Stimulated activated CD4-positive, alpha-beta T cell treated with anti-CD3 and anti-CD28 coated beads, Interleukin-1b, Interleukin-23, amount 100 ng/mL, for 1 hour (primary cell): ENCODE measurements at places on chromosomes 2 and 18.
A peak's percentile ranks its signal among the peaks of the same experiment; 100 is the strongest.

GRCh38 chr18:26470011-26470637, 78.2 kb downstream of the KCTD1 start:
- DNase-seq = no peak

- no peak for DNase-seq
Observed at GRCh38 chr18:57901825-57902589, 98.9 kb upstream of the ATP8B1 start.

DNA sequence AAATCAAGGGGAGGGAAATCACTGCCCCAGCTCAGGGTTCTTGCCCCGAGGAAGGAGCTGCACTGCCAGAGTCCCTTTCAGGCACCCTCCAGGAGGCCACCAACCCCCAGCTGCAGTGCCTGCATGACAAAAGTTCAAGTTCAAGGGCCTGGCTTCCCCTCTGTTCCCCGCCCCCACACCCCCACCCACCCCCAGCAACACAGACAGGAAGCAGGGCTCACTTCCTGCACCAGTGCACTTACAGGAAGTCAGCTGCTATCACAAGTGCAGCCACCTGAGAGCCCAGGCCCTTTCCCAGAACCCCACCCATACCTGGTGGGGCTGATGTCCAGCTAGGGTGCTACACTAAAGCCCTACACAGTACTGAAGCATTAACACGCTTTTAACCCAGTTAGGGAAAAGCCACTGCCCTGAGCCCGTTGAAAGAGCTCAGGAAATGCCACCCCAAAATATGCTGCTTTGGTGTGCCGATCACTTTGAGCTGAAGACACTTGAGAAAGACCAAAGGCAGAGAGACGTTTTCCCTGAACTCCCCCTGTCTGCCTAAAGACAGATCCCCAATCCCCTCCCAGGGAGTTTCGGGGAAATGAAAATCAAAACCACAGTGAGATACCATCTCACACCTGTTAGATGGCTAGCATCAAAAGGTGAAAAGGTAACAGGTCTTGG, 109.9 kb upstream of the CAB39 start:
- peak; percentile 19 for DNase-seq

DNA sequence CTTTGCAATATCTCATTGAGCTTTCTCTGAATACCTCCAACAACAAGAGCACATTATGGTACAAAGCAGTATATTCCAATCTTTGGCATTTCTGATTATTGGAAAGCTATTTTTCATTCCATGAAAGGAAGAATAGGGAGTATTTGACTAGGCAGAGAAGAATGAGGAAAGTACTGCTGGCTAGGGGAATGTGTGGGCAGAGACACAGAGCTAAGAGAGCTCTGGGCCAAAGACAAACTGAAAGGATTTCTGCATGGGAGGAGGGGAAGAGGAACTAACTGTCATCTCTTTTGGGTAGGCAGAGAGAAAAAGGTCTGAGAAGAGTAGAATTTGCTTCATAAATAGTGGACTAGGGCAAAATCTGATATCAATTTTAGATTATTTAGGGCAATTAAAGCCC, 150.8 kb downstream of the CCDC85A start:
- no peak for DNase-seq
